ENCODE measurements at places on chromosomes 11 and 22.

GRCh38 chr22:37277384-37277783 is 4.9 kb upstream of the CYTH4 start:
- DNase-seq = no peak

DNA sequence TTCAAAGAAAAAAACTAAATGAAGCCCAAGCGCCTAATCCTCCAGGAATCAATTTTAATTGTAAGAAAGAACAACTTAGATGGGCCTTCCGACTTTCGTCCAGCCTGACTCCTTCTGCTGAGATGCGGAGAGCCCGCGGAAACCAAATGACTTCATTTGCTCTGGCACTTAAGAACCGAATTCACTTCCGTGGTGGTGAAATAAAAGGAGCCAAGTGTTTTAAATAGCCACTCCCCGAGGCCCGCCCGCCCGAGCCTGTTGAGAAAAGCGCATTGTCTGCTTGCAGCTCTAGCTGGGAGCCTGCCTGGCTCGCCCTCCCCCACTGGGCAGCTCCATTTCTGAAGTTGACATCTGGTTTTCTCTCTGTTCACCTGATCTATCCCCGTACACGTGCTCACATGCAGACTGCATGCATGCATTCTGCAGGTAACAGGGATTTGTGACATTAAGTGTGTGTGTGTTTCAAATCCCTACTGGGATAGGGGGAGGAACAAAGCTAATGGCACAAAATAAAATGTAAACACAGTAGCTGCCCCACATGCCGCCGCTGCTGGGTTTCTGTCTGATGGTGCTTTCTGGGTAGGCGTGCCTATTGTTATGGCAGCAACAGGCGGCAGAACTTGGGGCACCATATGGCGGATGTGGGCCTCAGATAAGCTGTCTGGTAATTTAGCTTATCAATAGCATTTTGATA is 6.2 kb downstream of the TEAD1 start:
- DNase-seq = no peak

- no peak for DNase-seq
Measured at GRCh38 chr11:16788141-16789062, 50.0 kb downstream of the C11orf58 start.

DNA sequence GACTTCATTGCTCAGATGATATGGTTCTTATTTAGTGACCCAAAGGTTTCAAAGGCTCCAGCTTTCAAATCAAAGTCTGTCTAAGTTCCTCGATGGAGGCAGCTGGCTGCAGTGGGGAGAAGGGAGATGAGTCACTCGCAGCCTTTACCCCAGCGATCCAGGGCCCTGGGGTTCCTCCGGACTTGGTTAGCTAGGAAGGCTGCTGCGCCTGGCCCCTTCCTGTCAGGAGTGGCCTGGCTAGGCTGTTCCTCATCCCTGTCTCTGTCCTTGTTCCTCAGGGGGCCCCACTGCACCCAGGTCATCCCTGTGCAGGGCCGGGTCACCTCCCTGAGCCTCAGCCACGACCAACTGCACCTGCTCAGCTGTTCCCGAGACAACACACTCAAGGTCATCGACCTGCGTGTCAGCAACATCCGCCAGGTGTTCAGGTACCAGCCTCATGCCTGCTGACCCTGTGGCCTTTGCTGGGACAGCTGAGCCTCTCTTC is 13.9 kb downstream of the ATG16L2 start:
- no peak for DNase-seq

GRCh38 chr22:17779286-17780115 is 5.2 kb upstream of the BID start:
- DNase-seq = no peak

GRCh38 chr11:120801801-120802689 is 221.9 kb upstream of the TBCEL start:
- DNase-seq = peak; percentile 4

- DNase-seq = no peak
Measured at GRCh38 chr11:95728790-95729189, 60.8 kb downstream of the FAM76B start.

DNA sequence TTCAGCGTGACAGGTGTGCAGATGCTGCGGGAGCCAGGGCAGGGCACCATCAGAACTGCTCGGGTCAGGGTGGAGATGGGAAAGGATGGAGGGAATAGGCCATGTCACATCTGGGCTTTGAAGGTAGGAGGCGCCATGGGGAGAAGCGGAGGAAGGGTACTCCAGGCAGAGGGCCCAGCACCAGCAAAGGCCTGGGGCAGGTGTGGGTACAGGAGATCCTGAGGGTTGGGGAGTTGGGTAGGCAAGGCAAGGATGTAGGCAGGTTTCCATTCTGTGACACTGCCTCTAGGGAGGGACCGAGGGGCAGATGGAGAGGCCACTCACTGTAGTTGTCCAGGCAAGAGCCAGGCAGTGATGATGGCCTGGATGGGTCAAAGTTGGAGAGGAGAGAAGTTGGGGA is 8.5 kb downstream of the EMID1 start:
- DNase-seq = no peak
